Aorta (tissue), 5 donors: ENCODE measurements at places on chromosomes 2 and 18.
A peak's percentile ranks its signal among the peaks of the same experiment; 100 is the strongest.

- no peak for DNase-seq
Observed at GRCh38 chr2:168198476-168199207, 48.8 kb downstream of the STK39 start.

GRCh38 chr2:241855245-241855887 lies 3.3 kb downstream of the PDCD1 start:
- DNase-seq = peak; percentile 69

DNA sequence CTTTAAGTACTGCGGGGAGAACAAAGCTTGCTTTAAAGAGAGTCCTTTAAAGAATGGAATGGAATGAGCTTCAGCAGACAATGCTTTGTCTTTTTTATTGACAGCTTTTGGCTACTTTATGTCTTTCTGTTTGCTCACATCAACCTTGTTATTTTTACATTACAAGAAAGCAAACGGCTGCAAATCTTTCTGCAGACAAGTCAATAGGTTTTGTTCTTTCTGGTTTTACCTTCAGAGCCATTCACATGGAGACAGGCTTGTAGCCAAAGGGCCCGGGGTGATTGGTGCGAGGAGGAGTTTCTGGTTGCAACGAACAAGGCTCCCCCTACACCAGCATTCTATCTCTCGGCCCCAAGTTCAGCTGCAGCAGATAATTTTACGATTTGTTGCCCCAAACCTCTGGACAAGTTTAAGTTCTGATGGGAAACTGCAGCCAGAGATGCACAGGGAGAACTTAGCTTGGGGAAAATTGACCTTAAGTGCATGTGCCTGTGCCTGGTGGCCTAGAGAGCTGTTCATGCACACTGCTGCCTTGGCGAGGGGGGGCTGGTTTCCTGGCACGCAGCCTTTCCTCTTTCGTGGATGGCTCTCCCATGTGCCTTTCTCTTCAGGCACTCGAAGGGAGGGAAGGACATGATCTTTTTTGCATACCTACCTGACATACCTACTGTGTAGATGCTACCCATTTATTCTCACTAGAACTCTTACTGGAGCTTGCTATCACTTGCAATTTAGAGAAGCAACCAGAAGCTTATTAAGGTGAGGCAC lies 543.2 kb downstream of the DCDC2C start:
- no peak for DNase-seq

DNA sequence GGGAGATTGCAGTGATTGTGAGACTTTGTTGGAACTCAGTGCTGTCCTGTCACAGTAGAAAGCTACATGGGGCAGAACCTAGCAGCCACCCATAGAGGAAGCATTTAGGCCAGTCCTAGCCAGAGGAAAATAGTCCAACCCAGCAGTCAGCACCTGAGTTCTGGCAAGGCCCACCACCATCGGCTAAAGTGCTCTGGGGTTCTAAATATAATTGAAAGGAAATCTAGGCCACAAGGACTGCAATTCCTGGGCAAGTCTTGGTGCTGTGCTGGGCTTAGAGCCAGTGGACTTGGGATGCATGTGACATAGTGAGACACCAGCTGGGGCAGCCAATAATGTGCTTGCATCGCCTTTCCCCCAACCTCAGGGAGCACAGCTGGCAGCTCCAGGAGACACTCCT lies 28.9 kb upstream of the ACTR2 start:
- peak; percentile 58 for DNase-seq

GRCh38 chr18:8657050-8657820 lies 48.0 kb downstream of the RAB12 start:
- no peak for DNase-seq
